ENCODE measurements at places on chromosomes 3 and 15. TPM values are rescaled to one million over a fixed set of nuclear protein-coding genes. Genes with fewer than 3 reads are reported as not detected.

ANKRD63 gene
- 0.31 TPM for total RNA-seq

SI gene
- total RNA-seq = not detected

SOX2 gene
- not detected for total RNA-seq

TSC22D2 gene
- total RNA-seq = 68.7 TPM

DNA sequence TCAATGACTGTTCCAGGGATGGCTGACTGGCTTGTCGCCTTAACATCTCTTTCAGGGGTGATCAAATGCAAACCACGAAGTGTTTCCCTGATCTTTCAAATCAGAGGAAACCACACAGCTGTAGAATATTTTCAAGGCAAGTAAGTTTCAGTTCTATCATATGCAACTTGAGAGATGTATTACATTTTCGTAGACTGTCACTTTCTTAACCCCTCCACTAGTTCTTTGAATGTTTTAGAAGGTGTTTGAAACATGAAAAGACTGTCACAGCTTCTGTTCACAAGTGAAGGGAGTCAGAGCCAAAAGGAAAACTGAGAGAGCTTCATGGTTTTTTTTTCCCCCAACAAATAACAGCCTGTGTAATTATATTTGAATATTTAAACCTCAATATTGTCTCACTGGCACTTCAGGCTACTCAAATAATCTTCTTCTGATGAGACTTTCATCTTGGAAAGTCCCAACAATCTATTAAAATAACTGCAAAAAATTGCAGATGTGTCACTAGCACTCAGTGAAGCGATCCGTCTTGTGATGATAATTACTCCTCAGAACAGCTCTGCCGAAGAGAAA, 25.9 kb upstream of the CAPN7 start:
- H3K27me3 ChIP-seq = peaks cover 62% of the 10 kb centered on the region
- H3K36me3 ChIP-seq = no peaks in the 10 kb centered on the region
- no peak overlapping the region for H3K4me3 ChIP-seq
- DNase-seq = no peak
- no peak overlapping the region for H3K27ac ChIP-seq

CHAC1 gene
- total RNA-seq = 2.7 TPM

- no peaks in the 10 kb centered on the region for H3K27me3 ChIP-seq
- no peak overlapping the region for H3K27ac ChIP-seq
- H3K4me3 ChIP-seq = no peak overlapping the region
- H3K36me3 ChIP-seq = no peaks in the 10 kb centered on the region
- peaks cover 9% of the 10 kb centered on the region for H3K4me1 ChIP-seq
- DNase-seq = no peak
Observed at GRCh38 chr15:69099941-69100340, 60.5 kb upstream of the GLCE start.

PLA2G4E gene
- total RNA-seq = not detected

MYRIP gene
- 0.53 TPM for total RNA-seq

ATP13A5 gene
- total RNA-seq = not detected

GRCh38 chr15:92930776-92931175, 30.7 kb downstream of the CHD2 start:
- peak overlapping the region; percentile 76 for H3K27ac ChIP-seq
- no peak overlapping the region for H3K4me3 ChIP-seq
- H3K27me3 ChIP-seq = no peaks in the 10 kb centered on the region
- peaks cover 53% of the 10 kb centered on the region for H3K36me3 ChIP-seq

DNA sequence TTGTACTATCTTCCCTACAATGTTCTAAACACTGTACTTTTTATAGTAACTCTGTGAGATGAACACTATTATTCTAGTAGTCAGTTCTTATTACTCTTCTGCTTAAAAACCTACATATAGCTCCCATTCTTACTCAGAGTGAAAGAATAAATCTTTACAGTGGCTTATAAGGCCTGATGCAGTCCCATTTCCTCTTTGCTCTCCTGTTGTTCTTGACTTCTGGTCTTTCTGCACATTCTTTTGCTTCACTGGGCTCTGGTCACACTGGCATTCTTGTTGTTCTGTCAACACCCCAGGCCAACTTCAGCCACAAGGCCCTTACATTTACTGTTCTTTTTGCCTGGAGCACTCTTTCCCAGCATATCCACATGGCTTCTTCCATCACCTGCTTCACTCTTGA, 58.2 kb upstream of the TP63 start:
- no peak overlapping the region for H3K4me3 ChIP-seq
- peaks cover 2% of the 10 kb centered on the region for H3K27me3 ChIP-seq
- DNase-seq = no peak
- no peaks in the 10 kb centered on the region for H3K36me3 ChIP-seq
- H3K4me1 ChIP-seq = peaks cover 5% of the 10 kb centered on the region

LSM3 gene
- total RNA-seq = 9.6 TPM

- H3K27me3 ChIP-seq = peaks cover 1% of the 10 kb centered on the region
- DNase-seq = no peak
- H3K27ac ChIP-seq = peak overlapping the region; percentile 66
- H3K4me3 ChIP-seq = no peak overlapping the region
- H3K4me1 ChIP-seq = peaks cover 37% of the 10 kb centered on the region
- H3K36me3 ChIP-seq = peaks cover 5% of the 10 kb centered on the region
Observed at GRCh38 chr3:64031540-64032508, 8.5 kb upstream of the PSMD6 start.

GRCh38 chr3:71551311-71551919, 32.1 kb downstream of the FOXP1 start:
- peaks cover 2% of the 10 kb centered on the region for H3K36me3 ChIP-seq
- no peak for DNase-seq
- peaks cover 5% of the 10 kb centered on the region for H3K4me1 ChIP-seq
- no peaks in the 10 kb centered on the region for H3K27me3 ChIP-seq
- H3K27ac ChIP-seq = peak overlapping the region; percentile 68

DNA sequence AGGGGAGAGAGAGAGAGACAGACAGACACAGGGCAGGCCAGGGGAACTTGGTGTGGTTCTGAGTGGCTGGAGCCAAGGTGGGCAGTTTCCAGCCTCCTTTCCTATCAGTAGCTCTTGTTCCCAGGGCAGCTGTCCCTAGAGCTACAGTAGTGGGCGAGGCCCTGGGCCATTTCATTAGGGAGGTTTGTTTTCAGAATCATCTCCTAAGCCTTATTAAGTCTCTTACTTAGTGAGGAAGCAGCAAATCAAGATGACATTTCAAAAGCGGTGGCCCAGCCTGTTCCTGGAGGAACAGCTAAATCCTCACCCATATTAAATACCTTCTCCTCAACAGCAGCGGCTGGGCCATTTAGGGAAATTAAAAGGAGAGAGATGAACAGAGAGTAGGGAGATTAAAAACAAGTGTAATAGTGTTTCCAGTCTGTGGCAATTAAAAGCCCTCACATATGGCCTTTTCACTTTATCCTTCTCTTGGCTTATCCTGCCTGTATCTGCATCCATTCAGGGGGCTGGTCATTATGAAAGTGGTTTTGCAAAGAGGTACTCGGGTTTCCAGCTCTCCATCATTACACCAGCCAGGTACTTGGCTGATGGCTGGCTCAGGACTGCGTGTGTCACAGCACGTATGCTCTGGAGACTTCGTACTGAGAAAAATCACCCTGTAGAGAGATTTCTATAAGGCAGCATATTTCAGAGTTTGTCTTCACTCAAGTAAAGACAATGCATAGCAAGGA, 91.9 kb upstream of the PRR23C start:
- no peak overlapping the region for H3K4me3 ChIP-seq
- no peak overlapping the region for H3K27ac ChIP-seq
- no peak for DNase-seq
- peaks cover 19% of the 10 kb centered on the region for H3K27me3 ChIP-seq

GOLGA8O gene
- 2.9 TPM for total RNA-seq

- H3K4me3 ChIP-seq = no peak overlapping the region
- H3K27me3 ChIP-seq = peaks cover 55% of the 10 kb centered on the region
- no peaks in the 10 kb centered on the region for H3K36me3 ChIP-seq
- H3K27ac ChIP-seq = no peak overlapping the region
Observed at GRCh38 chr3:14631687-14632441, 19.7 kb upstream of the CCDC174 start.

GRCh38 chr15:85044251-85044853, 62.7 kb downstream of the PDE8A start:
- H3K36me3 ChIP-seq = no peaks in the 10 kb centered on the region
- no peak overlapping the region for H3K4me3 ChIP-seq
- H3K27ac ChIP-seq = no peak overlapping the region
- no peak for DNase-seq
- H3K27me3 ChIP-seq = no peaks in the 10 kb centered on the region

AGBL1 gene
- total RNA-seq = not detected

DNA sequence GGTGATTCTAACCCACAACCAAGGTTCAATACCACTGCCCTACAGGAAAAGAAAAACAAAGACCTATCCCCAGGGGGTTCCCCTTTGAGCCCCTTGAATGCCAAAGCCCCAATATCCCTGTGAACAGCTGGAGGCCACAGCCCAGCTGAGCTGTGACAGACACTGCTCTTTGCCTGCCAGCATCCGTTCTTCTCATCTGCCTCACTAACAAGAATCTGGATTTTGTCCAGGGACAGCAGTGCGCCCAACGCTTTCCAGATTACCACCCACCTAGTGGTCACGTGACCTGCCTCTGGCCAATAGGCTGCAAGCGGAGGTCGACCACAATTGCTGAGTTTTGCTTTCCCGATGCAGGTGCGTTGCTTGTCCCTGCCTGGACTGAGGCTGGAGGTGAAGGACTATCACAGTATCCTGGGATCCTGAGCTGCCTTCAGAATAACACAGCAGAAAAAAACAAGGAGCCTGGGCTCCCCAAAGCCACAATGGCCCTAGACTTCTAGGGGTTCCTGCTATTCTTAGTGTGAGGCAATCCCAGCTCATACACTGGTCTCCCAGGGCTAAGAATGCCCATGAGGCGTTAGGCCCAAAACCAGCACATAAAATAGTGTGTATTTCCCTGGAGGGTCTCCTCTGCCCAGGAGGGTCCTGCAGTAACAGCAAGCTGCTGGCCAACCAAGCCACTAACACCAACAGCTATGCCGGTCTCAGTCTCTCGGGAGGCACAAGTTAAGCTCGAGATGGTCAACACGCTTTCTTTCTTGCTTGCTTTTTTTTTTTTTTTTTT, 13.8 kb downstream of the BDH1 start:
- no peak overlapping the region for H3K27ac ChIP-seq
- peaks cover 22% of the 10 kb centered on the region for H3K4me1 ChIP-seq
- no peaks in the 10 kb centered on the region for H3K36me3 ChIP-seq
- H3K4me3 ChIP-seq = no peak overlapping the region
- DNase-seq = peak; percentile 62

MCF2L2 gene
- 3.1 TPM for total RNA-seq

- H3K4me3 ChIP-seq = no peak overlapping the region
- H3K4me1 ChIP-seq = peaks cover 9% of the 10 kb centered on the region
- H3K27me3 ChIP-seq = peaks cover 96% of the 10 kb centered on the region
Observed at GRCh38 chr15:89364741-89365450, 30.3 kb upstream of the POLG start.

DNA sequence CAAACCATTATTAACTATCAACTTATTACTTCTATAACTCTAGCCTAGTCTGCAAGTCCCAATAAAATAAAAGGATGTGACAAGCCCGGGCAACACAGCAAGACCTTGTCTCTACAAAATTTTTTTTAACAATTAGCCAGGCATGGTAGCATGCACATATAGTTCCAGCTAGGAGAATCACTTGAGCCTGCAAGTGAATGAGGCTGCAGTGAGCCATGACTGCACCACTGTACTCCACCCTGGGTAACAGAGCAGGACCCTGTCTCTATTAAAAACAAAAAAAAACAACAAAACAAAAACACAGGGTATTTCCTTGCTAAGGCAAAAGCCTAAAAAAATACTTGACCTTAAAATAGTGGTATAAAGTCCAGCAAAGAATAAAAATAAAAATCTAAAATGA, 31.4 kb downstream of the ANKRD28 start:
- H3K36me3 ChIP-seq = peaks cover 12% of the 10 kb centered on the region
- no peak overlapping the region for H3K27ac ChIP-seq
- H3K4me1 ChIP-seq = peaks cover 7% of the 10 kb centered on the region
- DNase-seq = no peak

- no peak overlapping the region for H3K4me3 ChIP-seq
- H3K27me3 ChIP-seq = peaks cover 11% of the 10 kb centered on the region
Observed at GRCh38 chr15:51731549-51732267, 5.7 kb downstream of the LYSMD2 start.

DNA sequence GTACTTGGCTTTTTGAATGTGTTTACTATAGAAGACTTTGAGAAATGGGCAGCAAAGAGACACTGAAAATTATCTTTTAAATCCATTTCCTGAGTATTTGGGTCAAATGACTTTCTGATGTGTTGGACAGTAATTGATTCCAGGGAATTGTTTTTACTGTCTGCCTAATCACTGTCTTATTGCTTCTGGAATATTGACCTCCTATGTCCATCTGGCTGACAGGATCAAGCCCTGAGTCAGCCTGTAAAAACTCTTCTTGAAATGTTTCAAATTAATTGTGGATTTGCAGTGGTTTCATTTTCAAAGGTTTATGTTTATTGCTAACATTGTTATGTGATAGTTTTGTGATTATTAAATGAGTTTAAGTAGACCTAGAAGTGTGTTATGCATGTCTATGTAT, 50.6 kb upstream of the MLF1 start:
- no peak for DNase-seq
- H3K4me1 ChIP-seq = no peaks in the 10 kb centered on the region
- H3K27me3 ChIP-seq = no peaks in the 10 kb centered on the region
- H3K36me3 ChIP-seq = peaks cover 3% of the 10 kb centered on the region
- H3K27ac ChIP-seq = no peak overlapping the region

DNA sequence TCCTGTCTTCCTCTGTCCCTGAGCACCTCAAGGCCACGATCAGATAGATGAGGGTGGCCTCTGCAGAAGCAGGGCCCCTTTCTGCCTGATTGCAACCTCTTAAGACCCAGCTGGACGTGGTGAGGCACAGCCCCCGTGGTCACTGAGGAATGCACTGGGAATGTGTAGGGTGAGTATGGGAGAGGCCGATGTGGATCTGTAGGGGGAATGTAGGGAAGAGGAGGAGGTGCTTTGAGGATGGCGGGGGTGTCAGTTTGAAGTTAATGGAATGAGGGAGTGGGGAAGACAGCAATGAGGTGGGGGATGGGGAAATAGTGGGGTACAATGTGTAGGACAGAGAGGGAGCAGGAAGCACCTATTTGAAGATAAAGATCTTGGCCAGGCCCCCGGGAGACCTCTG, 785 bp upstream of the IQCF5 start:
- no peaks in the 10 kb centered on the region for H3K36me3 ChIP-seq
- H3K27ac ChIP-seq = no peak overlapping the region
- DNase-seq = no peak

GRCh38 chr3:53890726-53891475, 758 bp downstream of the SELENOK start:
- H3K36me3 ChIP-seq = peaks cover 6% of the 10 kb centered on the region
- H3K4me3 ChIP-seq = peak overlapping the region; percentile 98
- peaks cover 24% of the 10 kb centered on the region for H3K27me3 ChIP-seq
- H3K27ac ChIP-seq = peak overlapping the region; percentile 100
- H3K4me1 ChIP-seq = peaks cover 30% of the 10 kb centered on the region
- DNase-seq = no peak

DNA sequence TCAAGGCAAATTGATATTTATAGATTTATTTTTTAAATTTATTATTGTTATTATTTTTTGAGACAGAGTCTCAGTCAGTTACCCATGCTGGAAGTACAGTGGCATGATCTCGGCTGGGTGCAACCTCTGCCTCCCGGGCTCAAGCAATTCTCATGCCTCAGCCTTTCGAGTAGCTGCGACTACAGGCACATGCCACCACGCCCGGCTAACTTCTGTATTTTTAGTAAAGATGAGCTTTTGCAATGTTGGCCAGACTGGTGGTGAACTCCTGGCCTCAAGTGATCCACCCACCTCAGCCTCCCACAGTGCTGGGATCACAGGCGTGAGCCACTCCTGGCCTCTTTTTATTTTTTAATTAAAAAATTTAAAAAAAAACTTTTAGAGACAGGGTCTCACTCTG, 19.0 kb downstream of the SPG21 start:
- H3K4me1 ChIP-seq = no peaks in the 10 kb centered on the region
- no peak overlapping the region for H3K4me3 ChIP-seq
- no peaks in the 10 kb centered on the region for H3K27me3 ChIP-seq
- no peak for DNase-seq
- H3K27ac ChIP-seq = no peak overlapping the region

Data from mesothelial cell of epicardium (in vitro differentiated cells).